Stimulated activated CD8-positive, alpha-beta memory T cell treated with anti-CD3 and anti-CD28 coated beads, Interleukin-2, amount 100 ng/mL, for 1 hour (primary cell): ENCODE measurements at places on chromosomes 2 and 18.
A peak's percentile ranks its signal among the peaks of the same experiment; 100 is the strongest.

DNA sequence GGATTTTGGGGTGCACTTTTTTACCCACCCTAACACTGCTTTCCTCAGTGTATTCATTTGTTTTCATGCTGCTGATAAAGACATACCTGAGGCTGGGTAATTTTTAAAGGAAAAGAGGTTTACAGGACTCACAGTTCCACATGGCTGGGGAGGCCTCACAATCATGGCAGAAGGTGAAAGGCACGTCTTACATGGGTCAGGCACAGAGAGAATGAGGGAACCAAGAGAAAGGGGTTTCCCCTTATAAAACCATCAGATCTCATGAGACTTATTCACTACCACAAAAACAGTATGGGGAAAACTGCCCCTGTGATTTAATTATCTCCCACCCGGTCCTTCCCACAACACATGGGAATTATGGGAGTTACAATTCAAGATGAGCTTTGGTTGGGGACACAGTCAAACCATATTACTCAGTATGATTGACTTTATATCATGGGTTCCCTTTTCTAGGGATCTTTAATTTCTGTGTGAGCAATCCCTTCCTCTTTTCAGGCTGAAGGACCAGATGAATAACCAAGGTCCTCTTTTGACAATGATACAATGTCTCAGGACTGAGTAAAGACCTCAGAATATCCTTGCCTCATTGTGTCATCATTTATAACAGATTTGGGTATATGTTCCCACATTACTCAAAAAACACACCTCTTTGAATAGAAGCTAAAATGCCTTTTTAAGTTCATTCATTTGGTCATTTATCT, 100.1 kb upstream of the TRIB2 start:
- DNase-seq = no peak

DNA sequence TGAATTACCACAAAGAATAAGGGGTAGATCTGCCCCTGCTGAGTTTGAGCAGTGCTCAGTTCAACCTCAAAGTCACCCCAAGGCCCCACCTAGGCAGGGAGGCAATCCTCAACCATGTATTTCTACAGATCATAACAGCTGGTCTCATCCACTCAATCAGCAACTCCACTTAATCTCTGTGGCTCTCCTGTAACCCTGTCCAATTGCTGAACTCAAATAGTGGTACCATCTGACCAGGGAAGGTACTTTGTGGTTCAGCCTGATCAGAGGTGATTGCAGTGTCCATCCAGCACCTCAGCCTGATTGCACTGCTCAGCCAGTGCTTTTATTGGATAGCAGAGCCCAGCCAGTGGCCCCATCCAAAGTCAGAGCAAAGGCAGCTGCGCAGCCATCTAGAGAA, 91.0 kb upstream of the SLC4A10 start:
- DNase-seq = no peak

- no peak for DNase-seq
Observed at GRCh38 chr18:55327454-55327853, 260.5 kb downstream of the TCF4 start.

DNA sequence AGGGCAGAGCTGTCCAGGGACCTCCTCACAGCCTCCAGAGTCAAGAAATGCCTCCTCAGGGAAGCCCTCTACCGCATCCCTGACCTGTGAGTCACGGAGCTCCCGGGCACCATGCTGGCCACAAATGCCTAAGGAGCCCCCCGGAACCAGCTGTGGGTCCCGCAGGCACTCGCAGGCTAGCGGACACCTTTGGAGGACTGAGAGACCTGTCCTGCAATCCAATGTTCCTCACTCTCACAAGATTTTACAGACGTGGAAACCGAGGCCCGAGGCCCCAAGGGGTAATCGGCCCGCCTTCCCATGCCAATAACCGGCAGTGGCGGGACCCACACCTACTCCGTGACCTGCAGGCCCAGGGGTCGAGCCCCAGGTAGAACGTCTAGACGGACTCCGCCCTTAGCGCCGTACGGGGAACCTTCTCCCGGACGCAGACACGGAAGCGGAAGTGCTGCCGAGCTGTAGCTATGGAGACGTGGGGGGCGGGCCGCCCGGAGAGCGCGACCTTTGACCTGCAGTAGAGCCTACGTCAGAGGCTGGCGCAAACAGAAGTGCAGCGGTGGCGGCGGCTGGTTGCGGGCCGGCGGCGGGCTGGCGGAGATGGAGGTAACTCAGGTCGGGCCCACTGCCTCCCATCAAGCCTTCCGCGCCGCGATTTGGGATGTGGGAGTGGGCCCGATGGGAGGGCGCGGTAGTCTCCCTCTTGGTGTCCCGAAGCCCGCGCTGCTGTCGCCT, at the start of gene GCC2:
Gene GCC2, plus strand, starts transcription at position 529 of the 732 bp plus-strand sequence. Its CDS starts 69 bp downstream, at position 598.
- peak; percentile 94 for DNase-seq

DNA sequence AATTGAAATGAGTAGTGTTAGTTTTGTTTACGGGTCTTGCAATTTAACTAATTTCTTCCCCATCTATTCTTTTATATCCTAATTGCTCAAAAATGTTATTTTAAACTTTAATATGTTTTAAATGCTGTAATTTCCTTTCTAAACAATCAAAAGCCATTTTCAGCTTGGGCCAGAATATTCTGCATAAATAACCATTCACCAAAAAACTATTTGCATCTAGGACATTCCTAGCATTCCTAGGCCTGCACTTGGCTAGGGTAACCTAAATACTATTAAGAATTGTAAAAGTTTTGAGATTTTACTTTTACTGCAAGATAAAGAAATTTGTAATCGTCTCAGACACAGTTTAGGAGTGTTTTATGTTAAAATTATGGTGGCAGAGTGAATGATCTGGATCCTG, 7.8 kb upstream of the ETAA1 start:
- DNase-seq = no peak

- no peak for DNase-seq
Observed at GRCh38 chr2:59884166-59884565, 669.3 kb downstream of the BCL11A start.

GRCh38 chr18:79753391-79753851, 44.3 kb upstream of the KCNG2 start:
- no peak for DNase-seq

GRCh38 chr2:29848566-29849310, 72.6 kb downstream of the ALK start:
- DNase-seq = no peak

DNA sequence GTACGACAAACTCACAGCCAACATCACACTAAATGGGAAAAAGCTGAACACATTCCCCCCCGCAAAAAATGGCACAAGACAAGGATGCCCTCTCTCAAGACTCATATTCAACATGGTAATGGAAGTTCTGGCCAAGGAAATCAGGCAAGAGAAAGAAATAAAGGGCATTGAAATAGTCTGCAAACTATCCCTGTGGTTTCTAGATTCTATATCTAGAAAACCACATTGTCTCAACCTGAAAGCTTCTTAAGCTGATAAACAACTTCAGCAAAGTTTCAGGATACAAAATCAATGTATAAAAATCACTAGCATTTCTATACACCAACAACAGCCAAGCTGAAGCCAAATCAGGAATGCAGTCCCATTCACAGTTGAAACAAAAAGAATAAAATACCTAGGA, 294.6 kb upstream of the CYP26B1 start:
- DNase-seq = no peak

- no peak for DNase-seq
Observed at GRCh38 chr18:34342960-34343359, 118.2 kb upstream of the NOL4 start.

DNA sequence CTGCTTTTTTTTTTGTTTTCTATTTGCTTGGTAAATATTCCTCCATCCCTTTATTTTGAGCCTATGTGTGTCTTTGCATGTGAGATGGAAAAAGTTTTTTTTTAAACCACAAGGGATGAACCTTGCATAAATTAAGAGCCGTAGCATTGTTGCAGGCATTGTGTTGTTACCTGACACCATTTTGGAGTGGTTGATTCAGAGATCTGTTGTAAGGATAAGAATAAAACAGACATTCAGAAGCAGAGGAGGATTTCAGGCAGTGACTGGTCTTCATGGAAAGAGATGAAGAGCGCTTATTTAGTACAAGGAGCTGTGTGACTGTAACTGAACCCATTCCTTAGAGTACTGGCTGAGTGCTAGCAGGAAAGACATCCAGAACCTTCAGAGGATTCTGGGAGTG, 101.2 kb downstream of the LTBP1 start:
- no peak for DNase-seq

DNA sequence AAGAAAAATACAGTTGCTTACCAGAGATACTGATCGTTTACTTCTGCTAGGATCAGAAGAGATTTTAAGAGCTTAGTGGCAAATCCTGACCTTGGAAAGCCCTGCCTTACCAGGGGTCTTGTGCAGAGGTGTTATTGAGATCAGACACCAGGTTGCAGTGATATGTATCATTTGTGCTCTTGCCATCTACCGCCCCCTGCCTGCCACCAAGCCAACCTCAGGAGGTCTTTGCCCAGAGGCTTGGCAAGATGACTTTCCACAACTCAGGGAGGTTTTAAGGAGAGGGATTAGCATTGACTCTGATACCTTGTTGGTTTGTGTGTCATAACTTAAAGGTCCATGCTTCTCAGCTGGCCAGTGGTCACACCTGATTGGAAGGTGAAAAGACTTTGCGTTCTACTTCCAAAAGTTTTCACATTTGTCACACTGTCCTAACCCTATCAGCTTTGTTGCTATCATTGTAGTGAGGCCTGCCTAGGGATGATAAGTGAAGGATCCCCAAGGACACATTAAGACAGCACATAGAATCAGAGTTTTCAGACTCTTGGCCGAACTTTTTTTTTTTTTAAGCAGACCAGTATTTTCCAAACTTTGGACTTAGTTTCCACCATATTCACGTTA, 46.2 kb upstream of the MGAT5 start:
- DNase-seq = peak; percentile 24

- DNase-seq = no peak
Observed at GRCh38 chr2:129812071-129812470, 167.4 kb upstream of the RAB6C start.

GRCh38 chr2:136517716-136518115, 247.6 kb upstream of the THSD7B start:
- no peak for DNase-seq

DNA sequence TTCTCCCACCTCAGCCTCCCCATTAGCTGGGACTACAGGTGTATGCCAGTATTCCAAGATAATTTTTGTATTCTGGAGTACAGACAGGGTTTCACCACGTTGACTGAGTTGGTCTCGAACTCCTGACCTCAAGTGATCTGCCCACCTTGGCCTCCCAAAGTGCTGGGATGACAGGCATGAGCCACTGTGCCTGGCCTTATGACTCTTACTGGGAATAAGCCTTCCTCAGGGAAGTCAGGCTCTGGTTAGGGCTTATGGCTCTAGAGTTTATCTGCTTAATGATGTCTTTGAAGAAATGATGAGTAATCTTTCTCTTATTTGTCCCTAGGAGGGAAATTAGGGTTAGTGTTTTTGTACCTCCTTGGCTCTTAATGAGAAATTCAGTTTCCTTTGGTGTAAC, 187.7 kb downstream of the FAM210A start:
- no peak for DNase-seq

DNA sequence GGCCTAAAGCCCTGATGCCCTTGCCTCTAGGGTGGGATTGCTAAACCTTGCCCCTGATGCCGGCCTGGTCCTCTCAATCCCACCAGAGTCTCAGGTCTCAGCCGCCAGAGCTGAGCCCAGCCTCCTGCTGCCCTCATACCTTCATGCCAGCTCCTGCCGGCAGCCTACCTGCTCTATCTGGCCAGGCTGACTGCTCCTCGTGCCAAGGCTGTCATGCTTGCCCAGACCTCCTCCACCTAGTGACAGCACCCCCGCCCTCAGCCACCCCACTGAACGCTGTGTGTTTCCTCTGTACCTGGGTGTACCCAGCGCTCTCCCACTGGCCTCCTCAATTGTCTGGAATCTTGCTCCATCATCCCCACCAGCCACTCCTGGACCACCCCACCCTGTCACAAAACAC, 120.1 kb downstream of the CACNB4 start:
- DNase-seq = no peak

DNA sequence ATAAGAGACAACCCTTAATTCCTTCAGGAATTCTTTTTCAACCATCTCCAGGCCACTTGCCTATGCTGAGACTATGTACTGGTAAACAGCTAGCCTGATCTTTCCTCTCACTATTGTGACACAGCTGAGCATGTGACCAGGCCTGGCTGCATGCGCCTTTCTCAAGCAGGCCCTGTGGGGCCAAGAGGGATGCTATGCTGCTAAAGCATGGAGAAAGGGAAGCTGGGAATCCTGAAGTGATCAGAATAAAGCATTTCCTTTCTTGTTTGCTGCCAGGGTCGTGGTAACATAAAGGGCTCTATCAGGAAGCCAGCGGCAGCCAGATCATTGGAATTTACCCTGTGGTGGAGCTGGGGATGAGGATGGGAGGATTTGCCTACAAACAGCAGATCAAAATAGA, 29.8 kb upstream of the LCLAT1 start:
- DNase-seq = no peak
